NCI-H1417 treated with DMSO at 0.1 percent for 48 hours (cell line): ENCODE measurements at places on chromosomes 7 and 10.
A peak's percentile ranks its signal among the peaks of the same experiment; 100 is the strongest.

DNA sequence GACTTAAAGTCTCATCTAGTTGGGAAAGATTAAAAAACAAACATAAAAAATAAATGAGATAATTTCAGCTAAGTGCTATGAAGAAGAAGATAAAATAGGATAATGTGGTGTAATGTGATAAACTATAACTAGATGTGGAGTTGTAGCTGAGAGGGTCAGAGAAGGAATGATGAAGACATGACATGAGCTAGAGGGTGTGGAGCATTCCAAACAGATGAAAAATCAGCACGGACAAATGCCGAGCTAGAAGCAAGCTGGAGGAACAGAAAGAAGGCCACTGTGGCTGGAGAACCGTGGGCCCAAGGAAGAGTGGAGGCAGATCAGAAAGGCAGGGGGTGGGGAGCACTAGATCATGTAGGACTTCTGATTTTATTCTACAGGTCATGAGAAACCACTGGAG is 70.6 kb downstream of the CDK6 start:
- no peak for DNase-seq

- DNase-seq: peak; percentile 33
Measured at GRCh38 chr7:118195837-118196474, 12.0 kb downstream of the LSM8 start.

DNA sequence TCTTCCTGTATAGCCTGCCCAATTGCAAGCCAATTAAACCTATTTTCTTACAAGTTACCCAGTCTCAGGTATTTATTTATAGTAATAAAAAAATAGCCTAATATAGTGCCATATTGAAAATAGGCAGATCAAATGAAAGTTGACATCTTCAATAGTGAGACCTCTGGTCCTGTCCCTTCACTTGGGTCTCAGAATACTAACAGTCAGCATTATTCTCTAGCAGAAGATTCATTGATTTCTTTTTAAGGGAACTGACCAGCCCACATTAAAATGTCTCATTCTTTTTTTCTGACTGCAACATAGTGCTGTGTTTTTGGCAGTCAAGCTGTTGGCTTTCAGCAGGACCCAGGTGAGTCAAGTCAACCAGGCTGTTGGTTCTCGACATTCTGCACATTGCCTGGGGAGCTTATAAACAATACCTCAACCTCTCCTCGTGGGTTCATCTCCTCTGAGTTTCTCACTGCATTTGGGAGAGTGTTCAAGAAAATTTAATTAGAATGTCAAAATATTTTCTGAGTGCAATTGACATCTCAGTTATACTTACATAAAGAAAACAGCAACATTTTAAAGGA is 109.8 kb downstream of the MKX start:
- no peak for DNase-seq

DNA sequence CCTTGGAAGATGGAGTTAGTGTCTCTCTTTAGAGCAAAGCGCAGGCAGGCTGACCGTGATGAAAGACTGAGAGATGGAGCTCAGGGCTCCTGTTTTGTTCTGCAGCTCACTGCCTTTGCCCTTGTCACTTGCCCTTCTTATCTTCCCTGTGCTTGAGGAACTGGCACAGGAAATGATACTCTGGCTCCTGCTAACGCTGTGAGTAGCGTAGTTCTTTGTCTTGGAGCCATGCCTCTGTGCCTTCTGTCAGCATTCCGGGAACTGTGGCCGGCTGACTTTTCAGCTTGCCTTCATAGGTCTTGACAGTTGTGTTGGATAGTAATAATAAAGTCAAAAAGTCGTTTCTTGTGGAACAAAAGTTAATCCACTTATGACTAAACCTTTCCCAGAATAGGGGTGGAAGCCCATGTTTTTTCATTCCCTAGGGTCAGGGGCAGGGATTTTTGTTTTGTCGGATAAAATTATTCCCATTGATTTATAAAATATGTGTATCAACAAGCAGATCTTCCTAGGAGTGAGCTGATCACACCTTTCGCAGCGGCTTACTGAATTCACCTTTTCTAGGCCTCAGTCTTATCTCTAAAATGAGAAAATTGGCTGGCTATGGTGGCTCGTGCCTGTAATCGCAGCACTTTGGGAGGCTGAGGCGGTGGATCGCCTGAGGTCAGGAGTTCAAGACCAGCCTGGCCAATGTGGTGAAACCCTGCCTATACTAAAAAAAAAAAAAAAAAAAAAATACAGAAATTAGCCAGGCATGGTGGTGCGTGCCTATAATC is 16.6 kb upstream of the TMEM236 start:
- no peak for DNase-seq

- DNase-seq: no peak
Measured at GRCh38 chr10:86392723-86393094, 26.1 kb upstream of the GRID1 start.

- DNase-seq: no peak
Measured at GRCh38 chr7:8430643-8431042, 2.8 kb upstream of the NXPH1 start.

GRCh38 chr10:49333192-49333591 is 34.2 kb downstream of the C10orf71 start:
- DNase-seq: no peak

DNA sequence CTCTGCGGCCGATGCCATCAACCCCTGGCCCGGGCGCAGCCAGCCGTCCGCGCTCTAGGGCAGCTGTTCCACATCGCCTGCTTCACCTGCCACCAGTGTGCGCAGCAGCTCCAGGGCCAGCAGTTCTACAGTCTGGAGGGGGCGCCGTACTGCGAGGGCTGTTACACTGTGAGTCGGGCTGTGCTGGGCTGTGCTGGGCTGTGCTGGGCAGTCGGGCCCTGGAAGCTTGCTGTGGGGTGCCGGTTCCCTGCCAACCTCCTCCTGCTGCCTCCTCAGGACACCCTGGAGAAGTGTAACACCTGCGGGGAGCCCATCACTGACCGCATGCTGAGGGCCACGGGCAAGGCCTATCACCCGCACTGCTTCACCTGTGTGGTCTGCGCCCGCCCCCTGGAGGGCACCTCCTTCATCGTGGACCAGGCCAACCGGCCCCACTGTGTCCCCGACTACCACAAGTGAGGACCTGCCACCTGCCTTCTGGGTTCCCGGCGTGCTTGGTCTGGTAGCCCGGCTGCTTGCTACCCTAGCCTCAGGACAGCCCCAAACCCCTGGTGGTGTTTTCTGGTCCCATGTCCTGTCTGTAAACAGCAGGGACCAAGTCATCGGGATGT is 7.5 kb downstream of the ZYX start:
- no peak for DNase-seq

GRCh38 chr7:68892236-68892635 is 706.0 kb upstream of the AUTS2 start:
- DNase-seq: no peak

DNA sequence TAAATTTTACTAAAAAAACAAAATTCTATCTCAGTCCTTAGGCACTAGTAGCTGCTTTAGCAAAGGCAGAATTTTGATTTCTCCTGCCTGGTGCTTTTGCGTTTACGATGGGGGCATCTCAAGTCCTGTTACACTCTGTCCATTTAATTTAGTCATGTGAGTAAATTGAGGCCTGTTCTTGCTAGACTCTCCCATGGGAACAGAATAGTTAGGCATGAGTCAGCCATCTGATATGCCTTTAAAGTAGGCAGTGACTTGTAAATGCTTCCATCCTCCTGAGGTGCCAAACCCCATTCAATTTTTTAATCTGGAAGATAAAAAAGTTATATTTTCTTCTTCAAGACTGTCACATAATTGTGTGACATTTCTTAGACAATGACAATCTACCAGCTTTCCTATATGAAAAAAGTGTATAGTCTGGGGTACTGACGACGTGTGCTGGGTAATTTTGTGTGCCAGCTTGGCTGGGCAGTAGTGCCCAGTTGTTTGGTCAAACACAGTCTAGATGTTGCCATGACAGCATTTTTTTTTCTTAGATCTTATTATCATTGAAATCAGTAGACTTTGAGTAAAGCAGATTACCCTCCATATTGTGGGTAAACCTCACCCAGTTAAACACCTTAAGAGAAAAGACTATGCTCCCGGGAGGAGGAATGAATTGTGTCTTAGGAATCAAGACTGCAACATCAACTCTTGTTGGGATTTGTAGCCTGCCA is 603.4 kb downstream of the SORCS1 start:
- DNase-seq: no peak
